ENCODE measurements at places on chromosomes 12 and 14. TPM values are rescaled to one million over a fixed set of nuclear protein-coding genes. Genes with fewer than 3 reads are reported as not detected.

ARHGEF25 gene
- 12.8 TPM for total RNA-seq

DNA sequence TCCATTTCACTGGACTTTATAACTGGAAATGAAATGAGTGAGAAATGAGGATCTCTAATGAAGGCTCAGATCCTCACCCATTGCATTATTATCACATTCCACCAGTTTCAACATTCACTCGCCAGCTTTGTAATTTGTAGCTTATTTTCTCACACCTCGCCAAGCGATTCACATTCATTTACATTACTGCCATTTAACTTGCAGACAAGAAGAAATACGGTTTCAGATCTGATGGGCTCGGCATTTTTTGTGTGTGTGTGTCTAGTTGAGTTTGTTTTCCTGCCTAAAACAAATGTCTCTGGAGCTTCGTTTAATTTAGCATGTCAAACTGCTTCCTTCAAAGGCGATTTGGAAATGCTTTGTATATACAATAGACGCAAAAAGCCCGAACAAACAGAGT, 132.2 kb downstream of the FLRT2 start:
- DNase-seq = no peak

DNA sequence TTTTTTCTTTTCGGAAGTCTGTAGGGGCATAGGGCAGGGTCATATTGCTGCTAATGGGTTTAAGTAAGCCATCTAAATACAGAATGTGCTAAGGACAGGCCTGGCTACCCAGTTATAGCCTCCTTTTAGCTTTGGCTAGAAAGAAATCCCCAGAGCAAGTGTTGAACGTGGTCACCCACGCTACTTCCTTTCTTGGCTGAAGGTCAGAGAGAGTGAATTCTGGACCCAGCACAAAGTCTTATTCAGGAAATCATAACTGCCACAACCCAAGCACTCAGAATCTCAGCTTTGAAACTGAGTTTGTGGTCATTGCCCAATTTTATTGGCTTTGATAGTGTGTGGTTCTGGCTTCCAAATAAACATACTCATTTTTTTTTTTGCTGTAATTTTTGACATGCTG, 542.1 kb upstream of the ATP2B1 start:
- DNase-seq = no peak

BCAT1 gene
- total RNA-seq = 40.8 TPM

KLRB1 gene
- 0.39 TPM for total RNA-seq

- DNase-seq = no peak
These were observed 80.8 kb downstream of the RAD52 start for GRCh38 chr12:868722-869121.

GRCh38 chr14:23358553-23359166, 6.0 kb upstream of the SLC22A17 start:
- DNase-seq = peak; percentile 89

- DNase-seq = no peak
These were observed 12.7 kb downstream of the TMED8 start for GRCh38 chr14:77364146-77364545.

DNA sequence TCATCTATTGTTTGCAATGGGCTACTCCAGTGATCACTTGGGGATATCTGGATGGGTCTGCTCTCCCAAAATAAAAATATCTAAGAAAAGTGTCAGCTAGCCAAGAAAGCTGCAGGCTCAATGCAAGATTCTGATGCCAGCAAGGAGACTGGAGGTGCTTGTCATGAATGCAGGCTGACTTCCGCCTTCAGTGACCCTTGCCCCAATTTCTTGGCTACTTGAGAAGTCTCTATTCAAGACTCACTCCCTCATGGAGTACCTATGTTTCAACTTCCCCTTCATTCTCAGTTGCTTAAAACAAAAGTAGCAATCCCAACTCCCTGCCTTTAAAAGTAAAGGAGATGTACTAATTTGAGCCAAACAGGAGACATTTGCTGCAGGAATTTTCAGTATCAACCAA, 123.9 kb downstream of the GPR65 start:
- DNase-seq = no peak

DNA sequence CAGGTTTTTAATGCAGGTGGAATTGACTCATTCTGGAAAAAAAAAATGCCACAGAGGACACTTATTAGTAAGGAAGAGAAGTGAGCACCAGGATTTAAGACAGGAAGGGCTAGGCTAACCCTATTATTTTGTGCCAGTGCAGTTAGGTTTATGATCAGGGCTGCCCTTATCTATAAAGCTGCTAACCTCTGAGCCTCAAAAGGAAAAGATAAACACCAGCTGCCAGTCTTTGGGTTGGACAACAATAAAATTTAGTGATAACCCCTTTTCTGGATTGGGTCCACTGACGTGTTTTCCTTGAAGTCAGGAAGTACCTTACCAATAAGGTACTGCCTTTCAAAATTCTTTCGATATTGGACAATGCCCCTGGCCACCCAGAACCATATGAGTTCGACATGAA, 128.9 kb downstream of the NUBPL start:
- DNase-seq = no peak

LRRC74A gene
- not detected for total RNA-seq

DNA sequence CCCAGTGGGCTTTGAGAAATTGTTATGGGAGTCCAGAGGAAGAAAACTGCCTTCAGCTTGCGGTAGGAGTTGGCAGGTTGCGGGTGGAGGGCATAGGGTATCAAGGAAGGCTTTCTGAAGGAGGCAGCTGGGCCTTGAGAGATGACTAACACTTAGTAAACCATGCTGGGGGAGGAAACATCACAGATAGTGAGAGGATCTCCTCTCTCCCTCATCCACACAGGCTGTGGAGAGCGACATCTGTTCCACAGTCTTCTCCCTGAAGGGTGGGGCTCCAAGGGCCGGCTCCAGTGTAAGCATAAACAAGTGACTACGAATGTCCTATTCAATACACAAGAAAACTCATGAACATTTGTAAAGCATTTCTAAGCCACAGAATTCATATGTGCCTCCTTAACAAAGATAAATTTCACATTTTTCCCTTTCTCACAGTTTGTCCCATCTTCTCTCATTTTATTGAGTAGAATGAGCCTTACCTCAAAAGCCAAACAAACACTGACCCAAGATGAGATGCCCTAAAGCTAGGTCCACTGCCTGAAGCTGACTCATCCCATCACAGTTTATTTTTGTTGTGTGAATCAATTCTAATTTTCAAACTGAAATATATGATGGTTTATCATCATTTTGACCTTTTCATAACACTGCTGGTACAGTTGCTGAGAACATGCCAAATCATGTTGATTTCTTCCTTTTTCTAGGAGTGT, 227.9 kb downstream of the SLC25A21 start:
- DNase-seq = no peak

- DNase-seq = no peak
These were observed 11.3 kb downstream of the CS start for GRCh38 chr12:56288705-56289387.

- DNase-seq = peak; percentile 35
These were observed 140.5 kb upstream of the CCND2 start for GRCh38 chr12:4133029-4133428.

DNA sequence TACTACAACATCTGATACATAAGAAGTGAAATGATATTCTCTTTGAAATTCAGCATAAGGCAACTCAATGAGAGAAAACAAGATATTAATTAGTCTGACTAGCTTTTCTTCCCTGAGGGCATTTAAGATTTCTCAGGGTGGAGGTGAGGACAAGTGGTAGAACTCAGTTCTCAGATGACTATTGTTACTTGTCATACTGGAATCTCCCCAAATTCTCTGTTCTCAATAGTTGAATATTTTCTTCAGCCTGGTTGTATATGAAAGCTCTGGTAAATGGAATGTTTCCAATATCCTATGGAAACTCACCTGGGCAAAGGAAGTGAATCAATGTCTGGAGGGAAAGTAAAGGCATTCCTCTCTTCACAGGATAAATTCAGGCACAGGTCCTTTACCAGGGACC, 18.2 kb upstream of the ITGA5 start:
- no peak for DNase-seq

GRCh38 chr12:48446161-48446776, 26.1 kb upstream of the ANP32D start:
- DNase-seq = no peak

CDH24 gene
- 2.4 TPM for total RNA-seq

DNA sequence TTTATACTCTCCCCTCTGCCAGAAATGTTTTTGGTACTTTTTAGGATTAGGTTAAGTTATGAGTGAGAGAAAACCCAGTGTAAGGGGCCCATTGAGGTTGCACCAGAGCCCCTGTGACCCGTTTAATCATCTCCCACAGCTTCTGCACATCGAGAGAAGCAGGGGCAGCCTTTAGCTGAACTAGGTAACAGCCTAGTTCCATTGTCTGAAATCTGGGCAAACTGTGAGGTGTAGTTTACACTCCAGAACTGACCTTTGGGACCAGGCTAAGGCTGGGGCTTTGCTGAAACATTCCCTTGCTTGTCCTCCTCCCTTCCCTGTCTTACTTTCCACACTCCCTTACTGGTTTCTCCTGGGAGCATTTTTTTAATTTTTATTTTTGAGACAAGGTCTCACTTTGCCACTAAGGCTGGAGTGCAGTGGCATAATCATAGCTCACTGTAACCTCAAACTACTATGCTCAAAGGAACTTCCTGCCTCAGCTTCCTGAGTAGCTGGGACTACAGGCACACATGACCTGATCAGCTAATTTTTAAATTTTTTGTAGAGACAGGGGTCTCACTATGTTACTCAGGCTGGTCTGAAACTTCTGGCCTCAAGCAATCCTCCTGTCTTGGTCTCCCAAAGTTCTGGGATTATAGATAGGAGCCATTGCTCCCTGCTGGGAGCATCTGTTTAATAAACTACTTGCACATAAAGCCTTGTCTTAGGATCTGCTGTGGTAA, 25.9 kb upstream of the DHRS2 start:
- no peak for DNase-seq

- DNase-seq = no peak
These were observed 1.1 kb downstream of the TPI1 start for GRCh38 chr12:6868211-6869048.

DNA sequence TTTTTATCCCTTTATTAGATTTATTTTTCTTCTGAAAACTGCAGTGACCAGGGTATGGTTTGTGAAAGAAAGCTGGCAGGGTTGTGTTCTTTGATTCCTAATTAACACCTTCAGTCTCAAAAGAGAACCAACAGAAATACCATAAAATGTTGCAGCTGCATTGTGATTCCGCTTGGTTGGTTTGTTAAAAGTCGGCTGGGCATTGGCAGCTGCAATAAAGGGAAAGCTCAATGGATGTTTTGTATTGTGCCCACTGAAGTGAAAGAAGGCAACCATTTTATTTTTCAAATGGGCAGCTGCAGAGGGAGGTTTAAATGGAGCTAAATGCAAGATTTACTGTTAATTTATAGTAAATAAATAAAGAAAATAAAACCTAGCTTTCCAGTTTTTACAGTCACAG, 16.7 kb downstream of the LGR5 start:
- DNase-seq = no peak

SCNN1A gene
- total RNA-seq = 3.3 TPM

DNA sequence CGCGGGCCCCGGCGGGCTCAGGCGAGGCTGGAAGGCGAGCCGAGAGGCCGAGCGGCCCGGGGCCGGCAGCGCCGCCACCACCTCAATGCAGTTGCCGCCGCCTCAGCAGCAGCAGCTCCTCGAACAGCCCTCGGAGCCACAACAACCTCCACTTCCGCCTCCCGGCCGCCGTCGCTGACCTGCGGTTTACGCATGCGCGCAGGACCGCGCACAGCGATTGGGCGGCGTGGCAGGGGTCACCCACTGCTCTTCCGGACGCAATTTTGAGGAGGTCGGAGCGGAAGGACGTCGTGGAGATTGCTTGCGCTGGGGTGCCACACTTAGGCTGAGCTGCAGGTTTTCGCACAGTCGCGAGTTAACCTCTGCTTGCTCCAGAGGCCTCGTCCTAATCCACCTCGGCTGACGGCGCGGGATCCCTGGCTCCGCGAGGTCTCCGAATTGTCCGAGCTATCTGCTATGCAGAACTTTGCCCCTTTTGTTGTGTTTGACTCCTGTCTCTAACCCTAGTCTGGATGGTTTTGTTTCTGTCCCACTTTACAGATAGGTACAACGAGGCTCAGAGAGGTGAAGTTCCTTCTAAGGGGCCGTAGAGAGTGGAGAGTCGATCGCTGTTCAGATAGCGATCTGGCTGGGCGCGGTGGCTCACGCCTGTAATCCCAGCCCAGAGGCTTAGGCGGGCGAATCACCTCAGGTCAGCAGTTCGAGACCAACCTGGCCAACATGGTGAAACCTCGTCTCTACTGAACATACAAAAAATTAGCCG, at the start of the genes ACAD10 and BRAP:
TSS of gene ACAD10 (plus strand) at position 243 of the 763 bp plus-strand sequence. CDS start 6,657 bp downstream, outside the sequence.
TSS of gene BRAP (minus strand) at position 146 of the 763 bp plus-strand sequence. CDS start 164 bp downstream, outside the sequence.
- peak; percentile 98 for DNase-seq

WSCD2 gene
- 0.42 TPM for total RNA-seq

- DNase-seq = no peak
These were observed 59.4 kb upstream of the E2F7 start for GRCh38 chr12:77124767-77125166.

TMEM119 gene
- 13.0 TPM for total RNA-seq

- no peak for DNase-seq
These were observed 223.5 kb downstream of the SLC41A2 start for GRCh38 chr12:104734541-104735095.

GRCh38 chr12:123278101-123278627, 6.5 kb upstream of the CDK2AP1 start:
- DNase-seq = no peak

CCDC38 gene
- total RNA-seq = not detected

PTCSC3 gene
- total RNA-seq = not detected

PRH2 gene
- total RNA-seq = not detected
